Stimulated activated CD4-positive, alpha-beta T cell treated with anti-CD3 and anti-CD28 coated beads, TNF-alpha, amount 100 ng/mL, for 1 hour (primary cell): ENCODE measurements at places on chromosomes 5 and 9.

DNA sequence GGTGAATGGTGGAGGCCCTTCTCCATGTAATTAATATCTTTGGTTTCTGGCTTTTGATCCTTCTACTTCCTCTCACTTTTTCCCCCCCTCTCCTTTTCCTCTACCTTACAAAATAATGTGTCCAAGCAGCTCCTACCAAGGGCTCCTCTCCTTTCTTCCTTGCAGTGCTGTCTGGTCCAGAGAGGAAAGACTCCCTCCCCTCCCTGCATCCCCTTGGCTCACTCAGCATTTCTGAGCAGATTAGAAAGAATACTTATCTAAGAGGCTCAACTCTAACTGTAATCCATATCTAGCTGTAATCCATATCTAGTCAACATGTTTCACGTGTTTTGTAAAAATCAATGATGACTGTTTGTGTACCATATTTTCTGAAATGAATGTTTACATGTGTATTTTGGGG, 97.4 kb downstream of the GAPVD1 start:
- no peak for DNase-seq

DNA sequence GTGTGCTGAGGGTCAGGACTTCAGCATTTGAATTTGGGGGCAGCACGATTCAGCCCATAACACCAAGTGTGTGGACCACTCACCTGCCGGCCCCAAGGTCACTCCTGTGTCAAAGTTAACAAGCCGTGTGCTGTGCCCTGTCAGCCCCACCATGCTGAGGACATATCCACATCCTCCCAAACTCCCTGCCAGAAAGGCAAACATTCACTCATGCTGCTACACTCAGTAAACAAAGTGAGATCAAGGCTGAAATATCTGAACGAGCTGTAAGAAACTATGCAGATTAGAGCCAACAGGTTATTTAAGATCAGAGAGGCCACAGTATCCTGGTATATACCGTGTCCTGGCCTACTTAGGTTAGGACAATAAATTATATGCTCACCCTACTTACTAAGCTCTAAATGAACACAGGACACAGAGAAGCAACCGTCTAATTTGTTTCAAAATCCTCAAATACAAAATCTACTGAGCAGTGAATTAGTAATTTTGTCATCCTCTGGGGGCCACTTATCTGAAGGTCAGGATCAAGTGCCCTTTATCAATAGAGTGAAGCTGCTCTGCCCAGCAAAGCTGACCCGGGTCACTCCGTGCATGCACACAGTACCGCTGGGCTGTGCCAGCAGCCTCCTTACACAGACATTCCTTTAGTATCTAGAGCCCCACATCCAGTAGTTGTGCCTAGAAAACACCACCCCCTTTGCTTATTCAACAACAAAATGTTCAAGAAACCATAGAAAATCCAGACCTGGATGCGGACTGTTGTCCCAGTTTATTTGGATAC, 28.2 kb downstream of the RETREG1 start:
- DNase-seq: no peak

- no peak for DNase-seq
Measured at GRCh38 chr9:127762111-127762676, 16.3 kb downstream of the SH2D3C start.

DNA sequence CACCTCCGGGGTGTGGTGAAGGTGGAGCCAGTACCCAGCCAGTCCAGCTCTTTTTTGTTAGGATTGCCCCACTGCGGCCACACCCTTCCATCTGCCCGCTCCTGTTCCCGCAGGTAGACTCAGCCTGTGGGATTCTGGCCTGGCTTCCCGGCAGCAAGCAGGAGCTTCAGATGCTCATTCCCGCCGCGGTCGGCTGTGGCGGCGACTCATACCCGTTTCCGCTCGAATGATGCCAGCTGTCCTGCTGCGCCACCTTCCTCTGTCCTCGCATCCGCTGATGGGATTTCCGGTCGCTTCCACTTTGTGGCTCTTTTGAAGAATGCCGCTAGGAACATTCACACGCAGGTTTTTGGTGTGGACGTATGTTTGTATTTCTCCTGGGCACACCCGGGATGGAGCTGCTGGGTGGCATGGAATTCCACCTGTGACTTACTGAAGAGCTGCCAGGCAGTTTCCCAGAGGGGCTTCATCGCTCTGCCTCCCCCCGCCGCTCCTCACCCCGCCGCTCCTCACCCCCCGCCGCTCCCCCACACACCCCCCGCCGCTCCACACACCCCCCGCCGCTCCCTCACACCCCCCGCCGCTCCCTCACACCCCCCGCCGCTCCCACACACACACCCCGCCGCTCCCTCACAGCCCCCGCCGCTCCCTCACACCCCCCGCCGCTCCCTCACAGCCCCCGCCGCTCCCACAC, 60.3 kb downstream of the TENT4A start:
- DNase-seq: no peak

DNA sequence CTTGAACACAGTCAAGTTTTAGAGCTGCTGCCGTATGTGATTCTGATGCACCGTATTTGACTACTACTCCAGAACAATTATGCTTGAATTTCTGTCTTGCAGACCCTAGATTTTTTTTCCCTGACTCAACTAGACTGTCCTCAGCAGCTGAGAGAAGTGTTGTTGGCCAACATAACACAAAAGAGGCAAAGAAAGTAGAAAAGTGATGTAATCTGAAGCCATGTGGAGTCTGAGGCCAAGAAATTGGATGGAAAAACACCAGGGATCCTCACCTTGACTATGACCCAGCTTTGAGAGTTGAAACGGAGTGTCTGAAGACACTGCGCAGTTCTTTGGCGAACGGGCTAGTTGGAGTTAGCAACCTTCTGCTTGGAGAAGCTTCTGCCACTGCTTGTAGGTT, 36.3 kb upstream of the FGF1 start:
- DNase-seq: no peak

DNA sequence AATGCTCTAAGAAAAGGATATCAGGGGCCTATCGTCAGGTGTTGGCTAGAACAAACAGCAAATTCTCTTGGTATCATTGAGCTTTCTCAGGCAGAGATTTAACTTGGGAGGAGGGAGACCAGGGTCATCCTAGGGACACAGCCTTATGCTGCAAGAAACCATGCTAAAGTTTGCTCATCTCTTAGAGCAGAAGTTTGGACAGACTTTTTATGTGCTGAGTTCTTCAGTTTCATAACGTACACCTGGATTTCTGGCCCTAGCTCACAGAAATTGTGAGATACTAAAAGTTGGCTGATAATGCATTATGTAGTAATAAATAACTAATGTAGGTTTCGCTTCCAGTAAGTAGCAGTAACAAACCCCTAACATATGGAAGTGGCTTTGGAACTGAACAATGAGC, 1359.8 kb upstream of the CDH9 start:
- no peak for DNase-seq

GRCh38 chr9:116182876-116183275, 29.3 kb downstream of the PAPPA start:
- no peak for DNase-seq

DNA sequence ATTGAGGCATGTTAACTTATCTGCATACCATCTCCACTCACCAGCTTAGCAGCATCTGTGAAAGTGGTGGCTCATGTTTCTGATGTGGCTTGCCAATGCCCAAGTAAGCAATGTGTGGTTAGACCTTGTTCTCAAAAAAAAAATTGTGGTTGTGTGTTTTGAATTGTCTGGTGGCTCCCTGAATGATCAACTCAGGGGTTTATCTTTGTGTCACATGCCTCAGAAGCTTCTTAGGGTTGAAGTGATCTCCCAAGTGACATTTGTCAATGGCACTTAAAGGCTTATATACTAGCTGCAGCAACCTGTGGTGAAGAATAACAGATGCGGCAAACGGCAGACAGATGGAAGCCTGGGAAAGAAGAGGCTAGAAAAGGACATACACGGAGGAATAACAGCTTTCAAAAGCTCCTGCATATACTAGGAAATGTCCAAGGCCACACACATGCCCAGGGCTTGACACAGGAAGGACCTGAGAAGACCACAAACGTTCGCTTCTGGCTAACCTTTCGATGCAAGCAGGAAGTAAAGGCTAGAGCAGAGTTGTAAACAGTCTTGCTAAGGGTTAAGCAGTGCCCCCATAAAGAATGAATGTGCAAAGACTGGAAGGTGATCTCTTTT, 42.2 kb upstream of the FSD1L start:
- DNase-seq: peak; percentile 16

DNA sequence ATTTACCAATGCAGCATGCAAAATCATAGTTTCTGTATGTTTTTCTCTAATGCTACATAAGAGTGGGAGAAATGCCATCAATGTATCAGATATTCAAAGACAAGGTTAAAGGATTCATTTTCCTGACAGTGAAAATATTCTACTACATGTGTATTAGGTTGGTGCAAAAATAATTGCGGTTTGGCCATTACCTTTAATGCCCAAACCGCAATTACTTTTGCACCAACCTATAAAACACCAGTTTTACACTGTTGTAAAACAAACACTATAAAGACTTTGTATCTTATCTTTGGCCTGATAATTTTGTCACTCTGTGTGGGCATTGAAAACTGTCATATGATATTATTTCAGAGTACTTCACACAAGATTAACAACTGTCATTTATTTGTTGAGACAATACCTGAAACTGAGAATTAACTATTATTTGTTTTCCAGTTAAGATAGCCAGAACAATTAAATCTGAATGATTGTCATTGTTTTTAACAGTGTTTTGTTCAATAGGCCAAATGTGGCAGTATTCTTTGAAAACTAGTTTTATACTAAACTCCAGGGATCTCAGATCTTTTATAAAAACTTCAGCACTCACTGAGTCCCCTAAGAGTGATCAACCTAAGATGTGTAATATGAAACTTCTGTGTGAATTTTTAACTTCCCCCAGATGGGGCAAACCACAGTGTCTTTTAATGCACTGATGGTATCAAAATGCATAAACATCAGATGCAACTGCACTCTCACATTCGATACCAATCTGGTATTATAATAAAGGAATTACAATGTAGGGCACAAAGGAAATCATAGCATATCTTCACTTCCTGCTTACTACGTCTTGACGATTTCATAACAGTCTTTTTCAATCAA, 53.8 kb upstream of the FBN2 start:
- no peak for DNase-seq

DNA sequence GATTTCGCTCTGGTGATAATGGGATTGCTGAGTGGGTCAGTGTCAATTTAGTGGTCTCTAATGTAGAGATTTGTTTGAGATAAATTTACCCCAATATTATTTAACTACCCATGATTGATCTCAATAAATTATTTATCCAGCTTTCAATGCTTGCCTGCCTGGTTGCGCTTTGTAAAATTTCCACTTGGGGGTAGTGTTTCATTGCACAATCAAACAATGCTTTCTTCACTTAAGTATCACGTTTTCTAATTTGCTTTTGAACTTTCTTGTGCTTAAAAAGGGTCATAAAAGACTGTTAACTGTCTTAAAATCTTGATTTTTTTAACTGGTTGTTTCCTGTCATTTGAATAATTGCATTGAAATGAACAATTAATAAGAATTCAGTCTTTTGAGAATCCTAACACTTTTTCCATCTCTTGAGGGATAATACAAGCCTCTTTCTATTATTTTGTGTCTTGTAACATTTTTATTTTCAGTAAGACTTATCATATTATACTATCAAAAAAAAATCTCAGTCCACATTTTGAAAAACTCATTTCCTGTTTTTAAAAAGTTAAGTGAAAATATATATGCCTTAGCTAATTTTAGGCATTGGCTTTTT, 18.7 kb downstream of the HSD17B4 start:
- DNase-seq: no peak

- DNase-seq: no peak
Measured at GRCh38 chr5:566636-567309, 42.5 kb upstream of the SLC9A3 start.

DNA sequence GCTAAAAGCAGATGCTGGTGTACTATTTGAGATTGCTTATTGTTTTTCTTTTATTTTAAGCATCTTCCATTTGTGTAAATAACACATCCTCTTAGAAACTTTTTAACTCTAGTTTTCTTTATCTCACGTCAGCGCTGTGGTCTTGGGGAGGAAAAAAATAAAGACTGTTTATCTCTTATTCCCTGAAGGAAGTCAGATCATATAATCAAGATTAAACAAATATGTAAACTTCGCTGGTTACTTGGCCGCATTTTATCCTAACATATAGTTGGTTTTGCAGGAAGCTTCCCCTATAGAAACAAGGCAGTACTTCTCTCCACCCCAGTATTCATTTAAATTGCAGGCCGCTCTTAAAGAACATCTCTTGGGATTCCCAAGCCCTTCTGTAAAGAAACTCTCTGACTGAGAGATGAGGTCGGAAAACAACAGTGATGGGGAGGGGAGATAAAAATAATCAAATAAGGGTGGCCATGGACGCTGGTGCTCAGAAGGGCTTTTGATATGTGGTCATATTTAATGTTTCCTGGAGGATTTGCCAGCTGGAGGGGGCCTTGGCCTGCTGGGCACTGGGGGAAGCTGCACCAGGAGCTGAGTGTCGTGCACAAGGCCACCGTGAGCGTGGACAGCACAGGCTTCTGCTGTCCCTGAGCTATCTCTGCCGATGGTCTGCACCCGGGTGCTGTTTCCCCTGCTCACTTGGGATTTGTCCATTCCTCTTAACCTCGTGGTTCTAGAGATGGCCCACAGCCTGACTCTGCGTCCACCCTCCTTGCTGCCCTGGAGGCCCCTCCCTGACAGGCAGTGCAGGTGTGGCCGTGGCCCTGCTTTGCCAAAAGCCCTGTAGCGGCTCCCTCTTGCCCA, 23.8 kb downstream of the NEURL1B start:
- DNase-seq: no peak

DNA sequence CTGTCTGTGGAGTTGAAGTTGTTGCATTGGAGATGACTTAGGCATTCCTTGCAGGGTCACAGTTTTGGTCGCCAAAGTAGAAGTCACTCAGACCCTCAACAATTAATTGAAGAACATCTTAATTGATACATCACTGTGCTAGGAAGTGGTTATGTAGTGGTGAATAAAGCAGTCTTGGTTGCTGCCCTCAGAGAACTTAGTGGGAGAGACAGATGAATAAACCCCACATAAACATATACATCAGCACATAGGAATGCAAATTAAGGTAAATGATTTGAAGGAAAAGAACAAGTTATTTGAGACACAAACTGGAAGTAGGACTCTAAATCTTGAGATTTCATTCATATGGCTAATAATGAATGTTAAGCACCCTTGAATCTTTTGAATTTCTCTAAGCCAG, 25.7 kb downstream of the FAM174A start:
- DNase-seq: no peak

- no peak for DNase-seq
Measured at GRCh38 chr5:4113426-4113825, 517.8 kb downstream of the IRX1 start.

DNA sequence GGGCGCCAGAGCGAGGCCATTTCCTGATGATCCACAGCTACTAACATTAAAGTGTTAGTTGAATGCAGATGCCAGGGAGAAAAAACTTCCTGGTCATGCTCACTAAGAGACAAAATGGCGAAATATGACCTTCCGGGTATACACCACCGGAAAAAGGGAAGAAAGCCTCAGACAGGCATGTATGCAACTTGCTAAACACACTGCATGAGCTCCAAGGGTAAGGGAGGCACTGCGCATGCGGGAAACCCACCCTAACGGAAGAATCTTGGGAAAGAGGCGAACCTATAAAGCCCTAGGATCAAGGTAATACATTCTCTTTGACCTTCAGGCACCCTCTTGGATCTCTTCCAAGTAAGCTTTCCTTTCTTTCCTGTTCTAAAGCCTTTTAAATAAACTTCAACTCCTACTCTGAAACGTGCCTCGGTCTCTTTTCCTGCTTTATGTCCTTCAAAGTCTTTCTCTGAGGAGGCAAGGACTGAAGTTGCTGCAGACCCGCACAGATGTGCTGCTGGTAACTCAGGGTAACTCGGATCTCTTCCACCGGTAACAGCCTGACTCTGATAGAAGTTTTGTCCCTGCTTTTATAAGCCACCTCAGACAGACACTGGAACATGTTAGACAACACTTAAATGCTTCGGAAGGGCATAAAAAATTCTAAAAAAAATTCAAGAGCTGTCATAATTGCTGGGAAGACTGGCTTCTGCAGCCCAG, 64.9 kb downstream of the DTWD2 start:
- DNase-seq: no peak

GRCh38 chr9:133238272-133238850, 29.3 kb upstream of the OBP2B start:
- DNase-seq: no peak
